ENCODE measurements at places on chromosomes 7 and 10.

DNA sequence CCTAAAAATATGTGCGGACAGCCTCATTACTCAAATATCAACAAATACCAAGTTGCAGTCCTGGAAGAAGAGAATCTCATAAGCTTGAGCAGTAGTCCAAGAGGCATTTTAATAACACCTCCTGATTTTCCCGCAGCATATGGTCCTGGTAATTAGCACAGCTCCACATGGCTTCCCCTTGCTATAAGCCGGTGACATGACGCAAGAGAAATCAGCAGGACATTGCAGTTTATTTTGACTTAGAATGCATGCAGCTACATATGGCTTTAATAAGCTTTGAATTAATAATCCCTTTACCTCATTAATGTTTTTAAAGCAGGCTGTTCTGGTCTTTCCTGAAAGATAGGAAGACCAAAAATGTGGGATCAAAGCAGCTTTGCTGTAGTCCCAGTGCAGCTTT is 137.6 kb downstream of the RAMP3 start:
- H3K27me3 ChIP-seq, result no peaks in the 10 kb centered on the region
- H3K27ac ChIP-seq, result no peak overlapping the region
- no peak for DNase-seq

DNA sequence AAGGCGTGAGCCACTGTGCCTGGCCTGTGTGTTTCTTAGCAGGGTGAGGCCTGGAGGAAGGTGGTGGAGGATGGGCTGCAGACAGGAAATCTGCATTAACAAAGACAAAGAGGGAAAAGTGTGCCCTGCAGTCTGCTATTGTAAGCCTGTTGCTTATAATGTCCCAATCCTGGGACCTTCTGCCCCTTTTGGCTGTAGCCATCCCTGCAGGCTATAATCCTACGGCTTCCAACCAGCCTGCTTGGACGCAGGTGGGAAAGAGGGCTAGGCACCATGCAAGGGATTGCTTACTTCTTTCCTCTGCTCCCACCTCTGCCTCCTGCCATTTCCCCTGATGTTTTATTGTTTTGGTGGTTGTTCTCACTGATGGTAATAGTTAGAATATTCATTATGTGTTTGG is 434.3 kb downstream of the PLXNA4 start:
- no peak overlapping the region for H3K4me3 ChIP-seq
- peak; percentile 25 for DNase-seq
- H3K27me3 ChIP-seq, result no peaks in the 10 kb centered on the region
- peaks cover 20% of the 10 kb centered on the region for H3K4me1 ChIP-seq

- H3K27me3 ChIP-seq, result peaks cover 15% of the 10 kb centered on the region
- no peaks in the 10 kb centered on the region for H3K36me3 ChIP-seq
Observed at GRCh38 chr10:100081075-100082001, at the start of gene CPN1. Gene CPN1 (minus strand): TSS chr10:100081869. CDS start chr10:100081625, 244 bp downstream.

- no peak for DNase-seq
- H3K27ac ChIP-seq, result no peak overlapping the region
- H3K4me1 ChIP-seq, result no peaks in the 10 kb centered on the region
- H3K36me3 ChIP-seq, result no peaks in the 10 kb centered on the region
- no peaks in the 10 kb centered on the region for H3K27me3 ChIP-seq
Observed at GRCh38 chr7:7808156-7808555, 89.7 kb upstream of the RPA3 start.

- no peak for DNase-seq
- peaks cover 28% of the 10 kb centered on the region for H3K4me1 ChIP-seq
- H3K36me3 ChIP-seq, result no peaks in the 10 kb centered on the region
- no peak overlapping the region for H3K4me3 ChIP-seq
- no peak overlapping the region for H3K27ac ChIP-seq
Observed at GRCh38 chr7:77454802-77455201, 38.7 kb upstream of the GSAP start.

DNA sequence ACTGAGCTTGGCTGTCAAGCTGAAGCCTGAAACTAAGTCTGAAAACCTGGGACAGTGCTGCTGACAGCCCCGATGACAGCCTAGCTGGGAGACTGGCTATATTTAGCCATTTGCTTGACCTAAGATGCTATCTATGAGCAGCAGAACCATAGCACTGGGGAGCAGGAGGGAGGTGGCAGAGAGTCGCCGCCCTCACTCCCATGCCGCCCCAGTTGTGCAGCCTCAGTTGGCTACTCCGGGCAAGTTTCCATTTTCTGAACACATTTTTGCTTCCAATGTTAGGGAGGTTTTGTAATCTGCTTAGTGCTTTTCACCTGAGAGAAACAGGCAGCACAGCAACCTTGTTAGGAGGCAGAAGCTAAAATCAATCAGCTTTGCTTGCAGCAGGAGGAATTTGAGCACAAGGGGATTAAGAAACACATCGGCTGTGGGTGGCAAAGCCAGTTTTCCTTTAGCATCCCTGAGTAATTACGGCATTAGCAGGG is 20.4 kb upstream of the C10orf71 start:
- H3K4me3 ChIP-seq, result no peak overlapping the region
- no peaks in the 10 kb centered on the region for H3K4me1 ChIP-seq
- H3K27ac ChIP-seq, result no peak overlapping the region

GRCh38 chr10:124670849-124671248 is 73.3 kb downstream of the FAM53B start:
- H3K4me1 ChIP-seq, result peaks cover 7% of the 10 kb centered on the region
- DNase-seq, result no peak
- no peaks in the 10 kb centered on the region for H3K27me3 ChIP-seq

GRCh38 chr10:12561720-12562119 is 212.4 kb downstream of the CAMK1D start:
- H3K4me3 ChIP-seq, result no peak overlapping the region
- no peaks in the 10 kb centered on the region for H3K4me1 ChIP-seq
- H3K27me3 ChIP-seq, result no peaks in the 10 kb centered on the region
- H3K27ac ChIP-seq, result no peak overlapping the region
- H3K36me3 ChIP-seq, result no peaks in the 10 kb centered on the region

DNA sequence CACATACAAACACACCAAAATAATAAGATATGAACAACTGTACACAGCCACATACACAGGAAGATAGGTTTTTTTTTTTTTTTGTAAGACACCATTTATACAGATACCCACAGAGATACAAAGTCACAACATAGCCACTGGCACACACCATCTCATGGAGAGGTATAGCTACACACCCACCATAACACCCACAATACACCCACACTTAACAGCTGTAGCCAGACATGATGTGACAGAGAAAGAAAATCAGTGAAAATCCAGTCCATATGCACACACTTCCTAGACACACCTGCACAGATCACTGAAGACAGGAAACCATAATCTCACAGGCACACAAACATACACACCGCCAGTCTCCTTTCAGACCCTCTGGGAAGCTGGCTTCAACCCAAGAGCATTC is 62.4 kb upstream of the PAX2 start:
- peaks cover 64% of the 10 kb centered on the region for H3K27me3 ChIP-seq
- no peak overlapping the region for H3K27ac ChIP-seq
- no peaks in the 10 kb centered on the region for H3K4me1 ChIP-seq

Measured in endothelial cell of umbilical vein (primary cell).